ENCODE measurements at places on chromosomes 7 and 10.

DNA sequence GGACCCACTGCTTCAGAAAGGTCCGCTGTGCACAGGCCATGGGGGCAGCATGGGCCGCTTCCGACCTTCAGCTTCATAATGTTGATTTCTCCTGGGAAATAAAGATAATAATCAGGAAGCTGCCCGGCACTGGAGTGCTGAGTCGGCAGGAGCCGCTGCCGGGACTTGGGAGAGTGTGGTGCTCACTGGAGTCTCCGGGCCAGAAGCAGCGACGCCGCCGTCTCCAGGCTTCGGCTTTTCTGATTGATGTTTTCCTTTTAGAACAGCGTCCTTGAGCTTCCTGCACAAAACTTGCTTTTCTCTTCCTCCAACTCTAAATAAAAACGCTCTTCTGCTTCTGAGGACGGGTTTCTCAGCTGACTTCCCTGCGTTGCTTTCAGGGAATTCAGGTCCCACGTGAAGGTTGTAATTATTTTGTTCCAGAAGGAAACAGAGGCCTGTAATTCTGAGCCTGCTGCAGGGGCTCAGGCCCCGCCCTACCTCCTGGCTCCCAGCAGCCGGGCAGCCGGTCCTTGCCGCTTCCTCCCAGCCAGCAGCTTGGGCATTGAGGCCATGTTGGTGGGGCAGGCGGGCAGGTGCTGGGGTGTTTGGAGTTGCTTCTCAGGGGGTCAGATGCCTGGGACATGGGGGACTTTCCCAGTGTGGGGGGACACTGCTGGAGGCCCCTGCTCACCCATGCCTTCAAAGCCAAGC lies 14.7 kb downstream of the PWWP2B start:
- no peak for DNase-seq

- DNase-seq = no peak
Measured at GRCh38 chr10:7383442-7383841, 27.4 kb downstream of the SFMBT2 start.

DNA sequence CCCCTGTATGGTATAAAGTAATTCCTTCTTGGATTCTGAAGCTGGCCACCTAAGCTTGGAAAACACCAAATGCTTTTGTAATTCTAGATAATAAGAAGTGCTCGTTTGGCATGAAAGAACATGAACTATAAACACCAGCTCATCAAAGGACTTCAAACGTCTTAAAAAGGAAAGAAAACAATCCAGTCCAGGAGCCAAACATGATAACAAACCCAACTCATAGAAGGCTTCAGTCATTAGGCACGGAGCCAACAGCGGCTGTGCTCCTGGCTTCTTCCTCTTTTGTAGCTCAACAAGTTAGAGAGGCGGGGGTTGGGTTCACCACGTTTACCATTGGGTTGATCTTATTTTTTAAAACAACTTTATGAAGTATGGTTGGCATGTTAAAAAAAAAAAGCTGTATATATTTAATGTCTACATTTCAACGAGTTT lies 56.4 kb upstream of the ECHDC3 start:
- DNase-seq = no peak

GRCh38 chr10:71424496-71425194 lies 27.9 kb downstream of the CDH23 start:
- DNase-seq = no peak

- DNase-seq = no peak
Measured at GRCh38 chr10:71863203-71863602, 12.2 kb upstream of the PSAP start.

- DNase-seq = no peak
Measured at GRCh38 chr10:72654720-72655119, 28.8 kb upstream of the MICU1 start.

DNA sequence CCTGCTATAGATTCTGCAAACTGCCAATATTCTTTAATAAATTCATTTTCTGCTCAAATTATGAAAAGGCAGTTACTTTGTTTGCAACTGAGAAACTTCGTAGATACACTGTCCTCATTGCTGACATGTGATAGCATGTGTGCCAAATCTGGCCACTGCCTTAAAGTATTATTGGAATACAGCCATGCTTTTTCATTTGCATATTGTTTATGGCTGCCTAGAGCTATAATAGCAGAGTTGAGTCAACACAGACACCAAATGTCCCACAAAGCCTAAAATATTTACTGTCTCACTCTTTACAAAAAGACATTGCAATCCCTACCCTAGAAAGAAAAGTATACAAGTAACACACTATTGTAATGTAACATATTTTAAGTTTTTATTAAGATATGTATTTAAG lies 647.4 kb downstream of the XPNPEP1 start:
- no peak for DNase-seq

DNA sequence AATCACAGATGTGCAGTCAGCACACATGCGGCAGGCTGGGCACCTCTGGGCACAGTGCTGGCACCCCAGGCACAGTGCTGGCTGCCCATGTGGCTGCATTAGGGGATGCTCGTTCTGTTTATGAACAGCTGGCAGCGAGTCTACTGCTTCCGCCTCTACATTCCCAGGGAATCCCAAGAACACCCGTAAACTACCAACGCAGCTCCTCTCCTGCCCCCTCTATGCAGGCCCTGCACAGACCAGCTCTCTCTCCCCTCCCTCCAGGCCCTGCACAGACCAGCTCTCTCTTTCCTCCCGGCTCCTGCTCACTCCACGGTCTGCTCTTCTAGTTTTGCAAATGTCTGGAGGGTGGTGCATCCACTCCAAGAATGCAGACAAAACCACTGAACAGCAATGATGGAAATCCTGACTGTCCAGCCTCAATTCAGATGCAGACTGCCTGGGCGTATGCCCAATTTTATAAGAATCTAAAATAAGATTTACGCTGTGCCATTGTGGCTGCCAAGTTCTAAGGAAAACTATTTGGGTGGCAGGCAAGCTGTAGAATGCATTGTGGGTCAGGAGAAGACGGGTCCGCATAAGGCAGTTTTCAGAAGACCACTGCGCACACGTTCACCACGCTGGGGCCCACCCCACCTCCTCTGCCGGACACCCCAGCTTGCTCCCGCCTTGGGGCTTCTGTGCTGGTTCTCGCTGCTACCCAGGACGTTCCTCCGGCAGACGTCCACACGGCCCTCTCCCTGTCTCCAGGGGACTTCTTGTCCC lies 234.6 kb downstream of the ZMYND11 start:
- DNase-seq = no peak

GRCh38 chr10:100469756-100470155 lies 6.9 kb downstream of the WNT8B start:
- no peak for DNase-seq

DNA sequence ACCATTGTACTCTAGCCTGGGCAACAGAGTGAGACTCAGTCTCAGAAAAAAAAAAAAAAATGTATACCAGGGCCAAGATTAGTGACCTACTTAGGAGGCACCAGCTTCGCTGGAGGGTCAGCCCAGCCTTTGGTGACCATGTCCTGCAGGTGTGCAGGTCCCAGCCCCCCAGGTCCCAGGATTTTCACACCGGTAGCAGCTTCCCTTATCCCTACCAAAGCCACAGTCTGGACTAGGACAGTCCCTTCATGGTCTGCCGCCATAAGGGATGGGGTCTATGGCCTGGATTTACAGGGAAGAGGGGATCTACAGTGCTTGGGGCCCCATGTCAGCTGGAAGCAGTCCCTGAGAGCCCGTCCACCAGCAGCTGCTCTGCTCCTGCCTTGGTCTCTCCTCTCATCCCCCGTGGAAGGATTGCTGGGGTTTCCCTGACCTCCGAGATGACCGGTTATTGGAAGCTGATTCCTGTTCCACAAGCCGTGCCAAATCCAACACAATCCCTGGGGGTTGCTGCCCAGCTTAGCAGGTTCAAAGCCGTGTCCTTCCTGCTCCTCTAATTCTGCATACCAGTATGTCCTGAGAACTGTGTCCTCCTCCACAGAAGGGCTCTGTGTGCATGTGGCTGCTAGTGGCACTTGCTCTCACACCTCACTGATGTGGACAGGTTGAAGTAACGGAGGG lies 11.0 kb upstream of the NDUFB2 start:
- DNase-seq = no peak

DNA sequence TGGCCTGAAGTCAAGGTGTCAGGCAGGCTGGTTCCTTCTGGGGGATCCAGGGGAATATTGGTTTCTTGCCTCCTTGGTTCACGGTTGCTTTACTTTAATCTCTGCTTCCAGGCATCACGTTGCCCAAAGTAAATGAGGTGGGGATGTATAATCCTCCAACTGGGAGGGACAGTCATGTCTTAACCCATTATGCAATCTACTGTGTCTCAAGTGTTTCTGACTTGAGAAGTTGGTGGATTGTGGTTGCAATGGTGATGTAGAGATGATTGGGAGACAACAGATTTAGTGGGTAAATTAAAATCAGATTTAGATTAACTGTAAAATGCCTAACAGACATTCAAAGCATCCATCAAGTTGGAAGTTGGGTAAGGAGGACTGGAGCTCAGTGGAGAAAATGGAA lies 32.7 kb downstream of the TBXAS1 start:
- no peak for DNase-seq

DNA sequence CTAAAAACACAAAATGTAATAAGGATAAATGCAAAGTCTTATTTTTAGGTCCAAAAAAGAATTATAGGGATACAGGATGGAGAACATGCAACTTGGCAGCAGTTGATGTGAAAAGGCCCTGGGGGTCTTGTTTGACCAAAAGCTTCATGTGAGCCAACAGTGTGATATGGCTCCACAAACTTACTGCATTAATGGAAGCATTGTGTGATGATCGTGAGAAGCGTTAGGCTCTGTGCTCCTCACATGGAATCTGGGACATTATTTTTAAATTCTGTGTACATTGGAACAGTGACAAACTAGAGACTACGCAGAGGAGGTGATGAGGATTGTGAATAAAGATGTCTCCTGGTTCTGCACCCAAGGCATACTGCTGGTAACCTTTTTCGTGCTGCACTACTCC lies 39.1 kb upstream of the CALD1 start:
- no peak for DNase-seq

DNA sequence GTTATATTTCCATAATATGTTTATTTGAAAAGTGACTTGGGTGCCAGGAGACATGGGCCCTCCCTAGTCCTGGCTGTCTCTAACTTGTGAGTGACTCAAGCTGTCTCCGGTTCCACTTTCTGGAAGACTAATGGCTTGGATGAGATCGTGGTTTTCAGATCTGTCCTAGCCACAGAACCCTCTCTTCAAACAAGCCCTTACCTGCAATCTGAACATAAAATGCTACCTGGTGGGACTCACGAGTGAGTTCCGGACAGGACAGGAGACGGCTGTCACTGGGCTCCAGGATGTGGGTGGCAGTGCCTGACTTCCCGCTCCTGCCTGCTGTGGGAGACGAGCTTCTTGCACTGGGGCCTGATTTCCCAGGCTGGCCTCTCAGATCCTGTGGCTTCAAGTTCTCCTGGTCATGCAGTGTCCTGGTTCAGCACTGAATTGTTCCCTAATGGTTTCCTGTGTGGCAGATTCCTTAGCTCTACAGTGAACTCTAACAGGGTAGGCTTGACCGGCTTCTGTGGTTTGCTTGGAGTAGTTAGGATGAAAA lies 26.0 kb upstream of the PFKFB3 start:
- no peak for DNase-seq
